ENCODE measurements at places on chromosomes 1 and 21.

DNA sequence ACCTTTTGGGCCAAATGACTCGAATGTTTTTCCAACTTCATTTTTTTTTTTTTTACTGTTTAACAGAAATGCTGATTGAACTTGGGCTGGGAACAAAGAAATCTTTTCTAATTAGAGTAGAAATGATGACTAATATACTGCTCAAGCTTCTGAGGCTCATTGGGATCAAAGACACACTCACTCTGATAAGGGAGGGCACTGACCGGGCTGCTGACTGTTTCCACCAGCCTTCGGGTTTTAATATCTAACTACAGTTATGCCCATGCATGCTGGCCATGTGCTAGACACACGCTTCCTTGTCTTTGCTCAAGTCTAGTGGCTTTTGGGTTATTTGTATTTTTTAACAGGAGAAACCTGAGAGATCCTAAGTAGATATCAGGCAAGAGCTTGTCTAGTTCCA lies 16.8 kb downstream of the ZBTB18 start:
- H3K4me3 ChIP-seq = no peak overlapping the region
- no peak overlapping the region for H3K27ac ChIP-seq
- H3K4me1 ChIP-seq = no peaks in the 10 kb centered on the region
- H3K36me3 ChIP-seq = no peaks in the 10 kb centered on the region

DNA sequence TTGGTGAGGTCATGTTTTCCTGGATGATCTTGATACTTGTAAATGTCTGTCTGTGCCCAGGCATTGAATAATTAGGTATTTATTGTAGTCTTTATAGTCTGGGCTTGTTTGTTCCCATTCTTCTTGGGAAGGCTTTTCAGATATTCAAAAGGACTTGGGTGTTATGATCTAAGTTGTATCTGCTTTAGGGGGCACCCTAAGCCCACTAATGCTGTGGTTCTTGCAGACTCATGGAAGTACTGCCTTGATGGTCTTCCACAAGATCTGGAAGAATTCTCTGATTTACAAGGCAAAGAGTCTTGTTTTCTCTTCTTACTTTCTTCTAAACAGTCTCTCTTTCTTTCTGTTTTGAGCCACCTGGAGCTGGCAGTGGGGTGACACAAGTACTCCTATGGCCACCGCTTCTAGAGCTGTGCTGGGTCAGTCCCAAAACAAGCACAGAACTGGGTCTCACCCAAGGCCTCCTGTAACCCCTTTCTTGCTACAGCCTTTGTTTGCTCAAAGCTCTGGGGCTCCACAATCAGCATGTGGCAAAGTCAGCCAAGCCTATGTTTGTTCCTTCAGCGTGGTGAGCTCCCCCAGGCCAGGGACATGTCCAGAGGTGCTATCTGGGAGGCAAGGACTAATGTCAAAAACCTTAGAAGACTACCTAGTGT lies 12.6 kb downstream of the VN1R5 start:
- H3K27ac ChIP-seq = no peak overlapping the region
- no peak for DNase-seq
- no peaks in the 10 kb centered on the region for H3K4me1 ChIP-seq
- H3K27me3 ChIP-seq = no peaks in the 10 kb centered on the region

DNA sequence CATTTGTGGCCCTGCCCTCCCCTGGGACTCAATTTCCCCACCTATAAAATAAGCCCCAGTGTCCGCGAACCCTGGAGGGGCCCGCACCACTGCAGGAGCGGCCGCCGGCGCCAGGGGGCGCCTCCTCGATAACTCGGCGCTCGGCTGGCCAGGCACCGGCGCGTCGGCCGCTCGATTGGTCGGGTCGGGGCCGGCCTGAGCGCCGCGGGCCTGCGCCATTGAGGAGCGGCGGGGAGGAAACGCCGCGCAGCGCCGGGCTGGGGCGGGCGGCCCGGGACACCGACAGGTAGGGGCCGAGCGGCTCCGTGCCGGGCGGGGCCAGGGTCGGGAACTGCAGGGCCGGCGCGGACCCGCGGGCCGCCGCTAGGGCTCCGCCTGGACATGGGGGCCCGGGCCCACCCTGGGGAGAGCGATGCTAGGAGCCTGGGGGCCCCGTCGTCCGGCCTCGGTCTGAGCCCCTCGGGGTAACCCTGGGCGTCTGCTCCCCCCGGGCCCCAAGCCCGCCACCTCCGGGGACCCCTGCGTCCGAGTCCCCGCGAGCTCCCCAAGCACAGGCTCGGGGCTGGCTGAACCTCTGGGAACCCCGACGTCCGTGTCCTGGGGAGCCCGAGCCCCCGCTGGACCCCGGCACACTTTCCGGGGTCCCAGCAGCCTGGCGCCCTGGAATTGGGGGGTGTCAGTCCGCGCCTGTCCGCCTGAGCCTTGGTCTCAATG lies at the start of gene VPS13D:
TSS of gene VPS13D (plus strand) at position 196 of the 714 bp plus-strand sequence. CDS start 4,237 bp downstream, outside the sequence.
- peak within 1 kb of the TSS; percentile 94 for H3K4me3 ChIP-seq
- peak within 1 kb of the TSS; percentile 63 for H3K27ac ChIP-seq
- H3K27me3 ChIP-seq = no peaks in the 10 kb centered on the region
- H3K36me3 ChIP-seq = no peaks in the 10 kb centered on the region

- H3K36me3 ChIP-seq = no peaks in the 10 kb centered on the region
- no peak for DNase-seq
- H3K4me3 ChIP-seq = no peak overlapping the region
- no peaks in the 10 kb centered on the region for H3K27me3 ChIP-seq
- H3K27ac ChIP-seq = no peak overlapping the region
Measured at GRCh38 chr21:44043613-44044012, 31.5 kb downstream of the TRAPPC10 start.

- no peak overlapping the region for H3K27ac ChIP-seq
- H3K36me3 ChIP-seq = no peaks in the 10 kb centered on the region
- H3K27me3 ChIP-seq = no peaks in the 10 kb centered on the region
- no peak overlapping the region for H3K4me3 ChIP-seq
- peaks cover 6% of the 10 kb centered on the region for H3K4me1 ChIP-seq
Measured at GRCh38 chr1:206482611-206483010, 12.3 kb downstream of the IKBKE start.

- no peaks in the 10 kb centered on the region for H3K27me3 ChIP-seq
- H3K4me1 ChIP-seq = peaks cover 41% of the 10 kb centered on the region
- no peak overlapping the region for H3K4me3 ChIP-seq
- DNase-seq = no peak
Measured at GRCh38 chr1:44717156-44717555, 13.8 kb downstream of the RNU5D-1 start.

DNA sequence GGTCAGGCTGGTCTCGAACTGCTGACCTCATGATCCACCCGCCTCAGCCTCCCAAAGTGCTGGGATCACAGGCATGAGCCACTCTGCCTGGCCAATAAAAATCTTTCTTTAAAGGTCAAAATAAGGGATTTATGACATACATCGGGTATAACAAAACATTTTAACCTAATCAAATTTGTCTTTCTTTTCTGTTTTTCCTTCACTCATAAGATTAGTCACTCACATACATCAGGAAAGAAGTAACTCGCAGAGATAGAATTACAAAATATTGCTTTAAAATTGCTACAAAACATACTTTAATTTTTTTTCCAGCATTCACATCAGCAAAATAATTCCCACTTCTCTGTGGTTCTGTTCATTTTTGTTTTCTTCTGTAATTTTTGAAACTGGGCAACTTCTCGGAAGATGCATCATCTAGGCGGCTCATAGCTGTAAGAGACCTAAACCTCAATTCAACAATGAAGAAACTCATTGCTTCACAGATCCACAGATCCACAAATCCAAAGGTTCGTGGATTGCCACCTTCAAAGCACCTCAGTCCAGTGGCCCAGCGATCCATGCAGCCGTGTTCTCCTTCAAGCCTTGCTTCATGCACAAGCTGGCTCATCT lies 39.7 kb downstream of the NEK2 start:
- peaks cover 28% of the 10 kb centered on the region for H3K4me1 ChIP-seq
- no peaks in the 10 kb centered on the region for H3K36me3 ChIP-seq
- no peak overlapping the region for H3K4me3 ChIP-seq
- no peaks in the 10 kb centered on the region for H3K27me3 ChIP-seq

- H3K4me1 ChIP-seq = no peaks in the 10 kb centered on the region
- H3K27ac ChIP-seq = no peak overlapping the region
- DNase-seq = no peak
- H3K27me3 ChIP-seq = peaks cover 36% of the 10 kb centered on the region
- H3K36me3 ChIP-seq = no peaks in the 10 kb centered on the region
Measured at GRCh38 chr1:111920221-111921024, 69.0 kb downstream of the KCND3 start.

DNA sequence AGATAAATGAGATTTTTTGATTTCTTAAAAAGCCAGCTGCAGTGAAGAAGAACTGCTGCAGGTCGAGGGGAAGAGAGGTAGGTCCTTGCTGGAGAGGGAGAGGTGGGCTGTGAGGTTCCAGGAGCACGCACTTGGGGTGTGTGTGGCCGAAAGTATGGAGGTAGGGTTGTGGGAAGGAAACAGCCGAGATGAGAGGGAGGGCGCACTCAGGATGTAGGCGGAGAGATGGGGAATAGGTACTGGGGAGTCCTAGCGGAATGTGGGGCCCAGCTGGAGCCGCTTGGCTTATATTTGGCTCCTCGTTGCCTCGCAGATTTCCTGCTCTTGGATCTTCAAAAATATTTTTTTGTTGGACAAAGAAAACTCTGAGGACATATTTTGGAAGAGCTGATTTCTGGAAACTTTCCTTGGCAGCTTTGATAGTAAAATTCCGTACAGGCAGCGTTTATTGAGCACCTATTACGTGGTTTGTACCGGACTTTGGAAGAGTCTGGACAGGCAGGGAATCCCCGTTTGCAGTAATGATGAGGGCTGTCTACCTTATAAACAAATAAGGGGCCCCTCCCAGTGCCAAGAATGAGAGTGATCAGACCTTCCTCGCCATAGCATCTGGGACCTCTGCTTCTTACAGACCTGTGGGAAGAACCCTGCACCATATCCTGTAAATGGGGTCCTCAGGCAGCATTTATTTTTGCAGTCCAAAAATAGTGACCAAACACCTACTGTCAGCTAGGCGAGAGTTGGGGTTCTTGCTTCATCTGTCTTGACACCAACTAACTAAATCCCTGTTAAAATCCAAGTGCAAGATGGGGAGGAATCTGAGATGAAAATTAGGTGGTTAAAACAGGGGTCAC lies 1.5 kb downstream of the LRRC8D start:
- no peak overlapping the region for H3K27ac ChIP-seq
- peak overlapping the region; percentile 74 for H3K4me3 ChIP-seq
- no peak for DNase-seq
- no peaks in the 10 kb centered on the region for H3K36me3 ChIP-seq
- peaks cover 4% of the 10 kb centered on the region for H3K4me1 ChIP-seq

GRCh38 chr1:48932366-48932765 lies 155.7 kb upstream of the BEND5 start:
- no peaks in the 10 kb centered on the region for H3K36me3 ChIP-seq
- no peak for DNase-seq
- H3K27me3 ChIP-seq = no peaks in the 10 kb centered on the region
- no peak overlapping the region for H3K4me3 ChIP-seq

DNA sequence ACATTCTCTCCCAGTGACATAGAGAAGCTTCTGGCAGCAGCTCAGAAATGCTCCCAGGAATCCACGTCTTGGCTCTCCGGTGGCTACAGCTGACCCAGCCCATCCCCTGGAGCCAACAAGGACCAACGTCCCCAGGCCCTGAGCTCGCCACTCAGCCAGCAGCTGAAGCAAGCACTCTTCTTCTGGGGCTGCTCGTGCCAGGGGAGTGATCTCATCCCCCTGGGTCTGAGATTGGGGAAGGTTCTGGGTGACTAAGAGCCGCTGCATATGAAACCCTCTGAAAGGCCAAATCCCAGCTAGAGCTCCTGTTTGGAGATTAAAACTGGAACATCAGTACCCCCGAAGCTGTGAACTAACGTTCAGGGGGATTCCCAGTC lies 487.9 kb downstream of the NPHP4 start:
- H3K4me1 ChIP-seq = no peaks in the 10 kb centered on the region
- no peak overlapping the region for H3K4me3 ChIP-seq
- H3K36me3 ChIP-seq = no peaks in the 10 kb centered on the region
- DNase-seq = no peak

DNA sequence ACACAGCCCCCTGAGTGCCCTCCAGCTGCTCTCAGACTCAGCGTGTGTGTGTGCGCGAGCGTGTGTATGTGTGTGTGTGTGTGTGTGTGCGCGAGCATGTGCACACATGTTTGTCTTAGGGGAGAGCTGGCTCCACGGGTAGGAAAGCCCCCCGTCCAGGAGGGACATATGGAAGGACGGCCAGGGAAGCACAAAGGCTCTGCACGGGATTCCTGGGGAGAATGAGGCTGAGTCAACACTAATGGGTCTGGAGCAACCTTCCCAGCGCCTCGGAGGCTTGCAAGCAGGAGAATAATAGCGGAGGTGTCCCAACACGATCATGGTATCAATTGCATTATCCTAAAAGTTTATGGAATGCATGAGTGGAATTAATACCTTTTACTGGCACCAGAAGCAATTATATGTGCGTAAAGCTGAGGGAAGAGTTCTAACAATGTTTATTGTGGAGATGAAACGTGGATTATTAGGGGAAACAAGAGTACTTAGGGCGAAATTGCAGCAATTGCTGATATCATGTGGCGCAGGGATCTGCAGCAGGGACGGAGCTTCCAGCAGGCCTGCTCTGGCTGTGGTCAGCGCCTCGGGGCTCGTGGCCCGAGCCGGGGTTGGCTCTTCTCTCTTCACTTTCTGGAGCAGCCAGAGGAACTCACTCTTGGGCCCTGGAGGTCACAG lies 40.3 kb upstream of the CCDC27 start:
- no peaks in the 10 kb centered on the region for H3K4me1 ChIP-seq
- no peak overlapping the region for H3K4me3 ChIP-seq
- H3K27me3 ChIP-seq = no peaks in the 10 kb centered on the region
- no peaks in the 10 kb centered on the region for H3K36me3 ChIP-seq
- no peak for DNase-seq
- H3K27ac ChIP-seq = no peak overlapping the region

- no peaks in the 10 kb centered on the region for H3K36me3 ChIP-seq
- peaks cover 14% of the 10 kb centered on the region for H3K4me1 ChIP-seq
- no peaks in the 10 kb centered on the region for H3K27me3 ChIP-seq
- DNase-seq = no peak
- no peak overlapping the region for H3K4me3 ChIP-seq
Measured at GRCh38 chr1:6142734-6143133, 37.4 kb downstream of the CHD5 start.

- DNase-seq = no peak
- H3K36me3 ChIP-seq = no peaks in the 10 kb centered on the region
- peak overlapping the region; percentile 63 for H3K4me3 ChIP-seq
- no peaks in the 10 kb centered on the region for H3K27me3 ChIP-seq
- H3K27ac ChIP-seq = peak overlapping the region; percentile 56
Measured at GRCh38 chr1:150516050-150516591, 569 bp downstream of the FALEC start.

DNA sequence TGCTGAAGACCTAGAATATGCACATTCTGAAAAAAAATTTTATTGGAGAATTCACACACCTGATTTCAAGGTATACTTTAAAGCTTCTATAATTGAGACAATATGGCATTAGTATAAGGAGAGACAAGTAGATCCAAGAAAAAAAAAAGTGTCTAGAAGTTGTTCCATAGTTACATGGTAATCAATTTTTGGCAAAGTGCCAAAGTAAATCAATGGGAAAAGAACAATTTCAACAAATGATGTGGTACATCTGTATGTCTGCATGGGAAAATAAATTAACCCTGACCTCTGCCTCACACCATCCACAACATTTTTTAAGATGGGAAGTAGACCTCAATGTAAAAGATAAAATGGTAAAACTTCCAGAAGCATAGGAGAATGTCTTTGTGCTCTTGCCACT lies 21.3 kb upstream of the BACH1 start:
- no peaks in the 10 kb centered on the region for H3K4me1 ChIP-seq
- no peaks in the 10 kb centered on the region for H3K27me3 ChIP-seq
- DNase-seq = no peak
- no peak overlapping the region for H3K27ac ChIP-seq
- H3K4me3 ChIP-seq = no peak overlapping the region

- peaks cover 21% of the 10 kb centered on the region for H3K4me1 ChIP-seq
- H3K36me3 ChIP-seq = no peaks in the 10 kb centered on the region
- H3K27ac ChIP-seq = peak overlapping the region; percentile 3
- DNase-seq = peak; percentile 26
- H3K4me3 ChIP-seq = no peak overlapping the region
Measured at GRCh38 chr1:51973587-51974474, 16.7 kb downstream of the RAB3B start.
